Tibial nerve (tissue), 4 donors: ENCODE measurements at places on chromosomes 1 and 21. TPM values are rescaled to one million over a fixed set of nuclear protein-coding genes. Genes with fewer than 3 reads are reported as not detected.

Gene ZSCAN20
- total RNA-seq, result 9.4 TPM

Gene GNG4
- total RNA-seq, result not detected

Gene CD247
- total RNA-seq, result 1.4 TPM

Gene MNDA
- 3.3 TPM for total RNA-seq

Gene CACNA1E
- total RNA-seq, result not detected

Gene TRABD2B
- total RNA-seq, result 4.1 TPM

Gene KRTAP13-2
- not detected for total RNA-seq

Gene ZNF695
- not detected for total RNA-seq

Gene TP73
- not detected for total RNA-seq

Gene FCRL5
- total RNA-seq, result 0.30 TPM

Gene FAM163A
- not detected for total RNA-seq

Gene CELA3B
- 47.7 TPM for total RNA-seq

Gene CYYR1
- total RNA-seq, result 16.2 TPM

Gene UMODL1
- total RNA-seq, result not detected

Gene SYT2
- total RNA-seq, result not detected

Gene PTCH2
- 12.2 TPM for total RNA-seq

Gene IL23R
- not detected for total RNA-seq

Gene LCE1C
- total RNA-seq, result not detected

Gene IGSF21
- 5.2 TPM for total RNA-seq

Gene LRRC7
- total RNA-seq, result 13.8 TPM

Gene KPRP
- total RNA-seq, result not detected

Gene RCSD1
- total RNA-seq, result 14.1 TPM

Gene C1orf53
- total RNA-seq, result not detected

Gene GNPAT
- total RNA-seq, result 21.8 TPM

Gene MTARC2
- 24.3 TPM for total RNA-seq

Gene MPL
- not detected for total RNA-seq

Gene YRDC
- total RNA-seq, result 8.1 TPM

Gene ZNF678
- 9.0 TPM for total RNA-seq

Gene EXTL1
- total RNA-seq, result 30.6 TPM

Gene ANGPTL7
- 2,140 TPM for total RNA-seq
